ENCODE measurements at places on chromosomes 1 and 21. TPM values are rescaled to one million over a fixed set of nuclear protein-coding genes. Genes with fewer than 3 reads are reported as not detected.

FOXO6 gene
- 0.49 TPM for total RNA-seq

SYDE2 gene
- total RNA-seq: 0.61 TPM

TMEM51 gene
- 38.6 TPM for total RNA-seq

PRRC2C gene
- total RNA-seq: 72.8 TPM

A3GALT2 gene
- total RNA-seq: not detected

TSPEAR gene
- not detected for total RNA-seq

FAAH gene
- 0.56 TPM for total RNA-seq

NKAIN1 gene
- 1.1 TPM for total RNA-seq

TNFAIP8L2 gene
- total RNA-seq: not detected

PFKFB2 gene
- 6.5 TPM for total RNA-seq

CR1L gene
- not detected for total RNA-seq

CXADR gene
- 12.0 TPM for total RNA-seq

GREM2 gene
- 0.14 TPM for total RNA-seq

FAM163A gene
- not detected for total RNA-seq

KRTAP21-1 gene
- not detected for total RNA-seq

RIMS3 gene
- total RNA-seq: 1.7 TPM

GJA5 gene
- total RNA-seq: 0.05 TPM

C1QB gene
- total RNA-seq: not detected

PPFIA4 gene
- total RNA-seq: 0.40 TPM

RGS4 gene
- not detected for total RNA-seq

RPL22 gene
- 430 TPM for total RNA-seq

HSD3B2 gene
- not detected for total RNA-seq

SPRR1A gene
- not detected for total RNA-seq

FAM78B gene
- total RNA-seq: 0.35 TPM

ZSCAN20 gene
- 1.7 TPM for total RNA-seq

DCST1 gene
- total RNA-seq: not detected

ARHGAP30 gene
- not detected for total RNA-seq

PTPRC gene
- not detected for total RNA-seq

ETV3L gene
- not detected for total RNA-seq

ZBTB17 gene
- total RNA-seq: 12.5 TPM

UBIAD1 gene
- 14.8 TPM for total RNA-seq

SPAG17 gene
- not detected for total RNA-seq

SHE gene
- 0.16 TPM for total RNA-seq

RASAL2 gene
- total RNA-seq: 20.8 TPM

SH2D2A gene
- total RNA-seq: 3.9 TPM

RXFP4 gene
- total RNA-seq: not detected

BMP8A gene
- 0.13 TPM for total RNA-seq

LCE6A gene
- total RNA-seq: not detected

TMEM52 gene
- 0.80 TPM for total RNA-seq

TMEM269 gene
- total RNA-seq: 0.08 TPM

VSIG8 gene
- total RNA-seq: not detected

FCRL3 gene
- 0.02 TPM for total RNA-seq

FALEC gene
- not detected for total RNA-seq

RNF187 gene
- total RNA-seq: 58.0 TPM

BLACAT1 gene
- total RNA-seq: 0.03 TPM

LCA5L gene
- 1.2 TPM for total RNA-seq

NBPF6 gene
- not detected for total RNA-seq

TMCO2 gene
- not detected for total RNA-seq

RORC gene
- 0.06 TPM for total RNA-seq

S100A4 gene
- 2,055 TPM for total RNA-seq
